NCI-H524 treated with DMSO at 0.1 percent for 48 hours (cell line): ENCODE measurements at places on chromosomes 12 and 14.

DNA sequence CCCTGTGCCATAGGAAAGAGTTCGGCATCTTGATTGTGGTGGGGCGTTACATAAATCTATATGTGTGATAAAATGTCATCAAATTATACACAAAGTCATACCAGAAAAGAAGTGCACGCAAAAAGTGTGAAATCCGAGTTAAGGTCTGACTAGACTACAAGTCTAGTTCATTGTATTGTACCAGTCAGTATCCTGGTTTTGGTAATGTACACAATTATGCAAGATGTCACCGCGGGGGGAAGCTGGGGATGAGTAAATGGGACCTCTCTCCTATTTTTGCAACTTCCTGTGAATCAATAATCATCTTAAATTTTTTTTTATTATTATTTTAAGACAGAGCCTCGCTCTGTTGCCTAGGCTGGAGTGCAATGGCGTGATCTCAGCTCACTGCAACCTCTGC lies 43.2 kb upstream of the BCL11B start:
- no peak for DNase-seq

DNA sequence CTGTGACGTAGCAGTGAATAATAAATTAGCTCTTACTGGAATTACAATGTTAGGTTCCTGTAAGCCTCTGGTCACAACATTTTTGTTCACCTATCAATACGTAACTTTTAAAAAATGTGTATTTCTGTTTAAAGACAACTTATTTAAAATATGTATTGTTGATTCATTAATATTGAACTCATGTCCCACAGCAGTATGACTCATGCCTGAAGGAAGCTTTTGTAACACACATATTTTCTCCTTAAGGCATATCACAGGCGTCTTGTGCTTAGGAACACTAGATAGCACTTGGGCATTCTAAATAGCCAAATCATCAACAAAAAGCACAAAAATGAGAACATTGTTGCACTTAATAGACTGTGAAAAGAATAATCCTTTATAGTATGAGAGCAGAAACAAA lies 92.5 kb downstream of the GPHN start:
- DNase-seq: no peak

DNA sequence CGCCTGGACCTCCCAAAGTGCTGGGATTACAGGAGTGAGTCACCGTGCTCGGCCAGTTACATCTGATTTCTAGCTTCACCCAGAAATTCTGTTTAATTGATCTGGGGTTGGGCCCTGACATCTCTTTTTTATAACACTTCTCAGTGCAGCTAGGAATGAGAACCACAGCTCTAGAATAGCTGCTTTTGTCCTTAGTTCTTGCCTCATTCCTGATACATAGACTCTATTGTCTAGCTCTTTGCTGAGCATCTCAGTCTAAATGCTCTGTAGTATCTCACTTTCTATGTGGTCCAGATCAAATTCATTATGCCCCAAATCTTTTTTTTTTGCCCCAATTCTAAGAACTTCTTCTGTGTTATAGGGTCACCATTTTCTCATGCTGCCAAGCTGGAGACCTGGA lies 29.9 kb upstream of the FUT8 start:
- DNase-seq: no peak

DNA sequence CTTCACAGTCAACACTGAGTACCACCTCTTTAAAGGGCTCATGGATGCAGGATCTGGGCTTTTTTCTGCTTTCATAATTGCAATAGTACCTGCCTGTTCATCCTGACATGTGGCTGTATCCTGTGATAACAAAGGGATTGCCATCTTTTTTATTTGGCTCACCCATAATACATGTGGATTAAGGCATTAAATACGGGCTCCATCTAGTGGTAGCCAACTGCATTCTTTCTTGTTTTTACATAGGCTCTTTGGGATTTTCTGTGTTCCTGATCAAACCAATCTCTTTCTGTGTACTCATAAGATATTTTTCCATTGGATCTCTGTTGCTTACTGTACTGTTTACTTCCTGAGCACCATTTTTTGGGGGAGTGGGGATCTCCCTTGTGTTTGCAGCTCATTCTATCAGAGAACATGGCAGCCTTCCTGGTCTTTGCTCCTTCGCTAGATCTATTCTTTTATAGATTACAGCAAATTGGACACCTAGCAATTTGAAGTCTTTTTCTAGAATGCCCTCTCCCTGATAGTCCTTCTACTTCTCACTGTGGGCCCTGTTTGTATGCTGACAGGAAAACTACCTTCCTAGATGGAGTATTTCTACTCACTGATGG lies 723.4 kb upstream of the MDGA2 start:
- DNase-seq: peak; percentile 52

DNA sequence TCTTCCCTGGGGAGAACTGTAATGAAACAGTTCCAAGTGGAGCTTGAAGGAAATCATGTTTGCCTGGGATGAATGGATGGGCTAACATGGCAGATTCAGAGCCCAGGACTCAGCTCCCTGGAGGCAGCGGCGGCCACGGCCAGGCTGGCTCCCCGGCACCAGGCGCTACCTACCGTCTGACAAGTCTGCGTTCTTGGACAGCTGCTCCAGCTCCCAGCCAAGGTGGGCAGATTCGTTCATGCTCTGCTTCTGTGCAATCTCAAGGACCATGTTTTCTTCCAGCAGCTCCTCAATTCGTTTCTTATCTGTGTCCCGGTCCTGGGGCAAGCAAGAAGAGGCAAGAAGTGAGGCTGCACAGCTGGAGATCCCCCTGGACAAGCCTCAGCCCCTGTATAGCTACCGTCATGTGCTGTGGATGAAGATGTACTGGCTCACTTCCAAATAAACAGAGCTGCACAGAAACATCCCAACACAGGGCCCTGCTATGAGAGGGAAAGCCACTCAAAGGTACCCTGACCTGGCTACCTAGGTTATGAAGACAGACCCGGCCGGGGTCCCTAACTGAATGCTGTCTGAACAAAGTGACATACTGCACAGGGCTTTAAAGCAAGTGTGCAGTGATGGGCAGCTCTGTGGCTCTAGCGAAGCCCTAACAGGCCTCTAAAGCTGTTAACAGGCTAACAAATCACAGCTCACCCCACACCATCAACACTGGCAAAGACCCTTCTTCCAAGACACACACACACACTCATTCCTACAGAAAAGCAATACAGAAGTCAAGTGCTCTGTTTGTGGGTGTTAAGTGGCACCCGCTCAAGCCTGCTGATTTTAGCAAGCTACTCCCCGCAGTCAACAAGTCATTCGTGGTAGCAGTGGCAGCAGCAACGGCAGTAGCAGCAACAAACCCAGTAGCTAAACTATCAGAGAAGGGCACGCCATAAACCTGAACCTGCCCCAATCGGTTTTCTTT lies 80.4 kb upstream of the GPR68 start:
- DNase-seq: no peak

GRCh38 chr12:130014485-130014807 lies 110.6 kb upstream of the TMEM132D start:
- no peak for DNase-seq

- no peak for DNase-seq
Measured at GRCh38 chr14:36339816-36340215, 19.4 kb upstream of the MBIP start.

DNA sequence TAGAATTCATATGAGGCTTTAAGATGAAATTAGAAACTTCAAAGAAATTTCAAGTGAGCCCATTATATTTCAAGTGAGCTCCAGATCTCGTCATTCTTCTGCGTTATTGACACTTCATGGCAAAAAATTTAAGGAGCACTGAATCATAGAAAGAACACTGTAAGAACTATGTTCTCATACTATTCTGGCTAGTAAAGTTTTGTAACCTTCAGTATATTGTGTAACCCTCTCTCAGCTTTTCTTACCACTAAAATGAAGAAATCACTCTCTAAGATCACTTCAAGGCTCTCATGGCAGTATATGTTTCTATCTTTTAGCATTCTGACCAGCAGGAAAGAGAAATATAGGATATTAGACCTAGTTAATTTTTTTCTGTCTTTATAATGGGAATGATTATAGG lies 6.3 kb downstream of the GPHN start:
- no peak for DNase-seq

- DNase-seq: no peak
Measured at GRCh38 chr12:48054955-48055821, 50.7 kb downstream of the SENP1 start.

GRCh38 chr14:57405562-57405961 lies 15.2 kb downstream of the NAA30 start:
- no peak for DNase-seq

DNA sequence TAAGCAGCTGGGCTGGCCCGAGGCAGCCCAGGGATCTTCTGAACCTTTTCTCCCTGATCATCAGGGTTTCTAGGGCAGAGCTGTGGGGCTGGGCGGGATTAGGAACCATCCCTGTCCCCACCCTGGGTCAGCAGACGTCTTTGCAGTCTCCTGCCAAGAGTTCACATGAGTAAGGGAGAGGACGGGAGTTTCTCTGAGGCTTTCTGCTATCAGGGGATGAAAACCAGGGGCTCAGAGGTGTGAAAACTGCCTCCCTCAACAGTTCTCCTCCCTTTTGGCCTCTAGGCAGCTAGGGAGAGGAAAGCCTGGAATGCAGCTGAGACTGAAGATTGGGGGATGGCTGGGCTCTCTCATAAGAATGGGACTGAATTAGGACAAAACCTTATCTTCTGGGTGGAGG lies 7.9 kb downstream of the ZNF385A start:
- DNase-seq: no peak

DNA sequence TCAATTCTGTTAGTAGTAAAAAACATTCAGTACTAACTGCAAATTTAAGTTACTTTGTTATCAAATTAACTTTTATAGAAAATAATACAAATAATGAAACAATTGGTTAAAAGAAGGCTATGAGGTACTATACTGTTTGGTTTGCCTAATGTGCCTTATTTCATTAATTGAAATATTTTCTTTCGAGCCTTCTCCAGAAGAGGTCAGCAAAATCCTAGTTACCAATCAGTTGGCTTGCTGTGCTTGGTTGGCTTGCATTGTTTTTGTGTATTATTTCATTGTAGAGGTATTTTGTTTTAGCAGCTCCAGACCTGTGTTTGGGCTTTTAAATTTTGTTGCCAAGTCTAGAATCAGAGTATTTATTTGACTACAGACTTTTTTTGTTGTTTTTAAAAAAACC lies 68.5 kb downstream of the AEBP2 start:
- DNase-seq: no peak

DNA sequence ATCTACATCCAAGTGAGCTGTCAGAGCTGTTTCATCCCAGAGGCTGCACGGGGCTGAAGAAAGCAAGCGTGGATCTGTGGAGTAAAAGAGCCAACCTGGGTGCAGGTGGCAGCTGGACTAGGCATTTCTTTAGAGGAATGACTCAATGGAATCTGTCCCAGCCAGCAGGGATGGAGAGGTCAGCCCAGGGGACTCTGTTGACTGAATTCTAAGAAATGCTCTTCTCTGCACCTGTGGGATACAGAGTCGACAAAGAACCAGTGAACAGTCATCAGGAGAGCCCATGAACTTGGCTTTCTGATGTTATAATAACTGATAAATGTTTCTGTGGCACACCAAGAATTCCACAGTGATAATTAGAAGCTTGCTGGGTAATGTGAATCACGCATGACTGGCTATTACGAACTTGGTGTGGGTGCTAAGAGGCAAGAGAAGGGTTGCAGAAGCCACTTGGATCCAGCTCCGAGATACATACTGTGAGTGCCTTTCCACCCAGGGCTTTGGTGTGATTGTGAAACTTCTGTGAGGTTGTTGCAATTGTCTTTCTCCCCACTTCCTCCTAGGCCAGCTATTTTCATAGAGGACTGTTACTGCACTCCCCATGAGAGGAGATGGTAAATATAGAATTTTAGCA lies 16.2 kb downstream of the PYGL start:
- DNase-seq: no peak

- no peak for DNase-seq
Measured at GRCh38 chr14:102154821-102155549, 15.3 kb downstream of the WDR20 start.

GRCh38 chr12:124559182-124560017 lies 8.0 kb downstream of the NCOR2 start:
- no peak for DNase-seq

DNA sequence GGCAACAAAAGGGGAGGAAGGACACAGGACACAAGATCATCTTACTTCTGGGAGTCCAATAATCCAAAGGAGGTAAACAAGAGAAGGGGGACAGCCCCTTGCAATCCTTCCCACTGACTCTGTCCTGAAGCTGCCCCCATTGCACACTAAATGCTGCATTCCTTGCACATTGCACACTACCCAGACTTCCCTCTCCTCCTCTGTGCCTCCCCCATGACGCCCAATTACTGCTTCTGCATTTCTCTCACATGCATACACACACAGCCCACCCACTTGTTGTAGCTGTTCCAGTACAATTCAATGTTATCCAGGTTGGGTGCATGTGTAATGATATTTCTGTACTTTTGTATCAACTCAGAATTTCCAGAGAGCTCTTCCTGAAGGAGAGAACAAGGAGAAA lies 5.5 kb downstream of the NDRG2 start:
- DNase-seq: no peak

- no peak for DNase-seq
Measured at GRCh38 chr14:52175982-52176502, 91.5 kb upstream of the PTGDR start.

GRCh38 chr12:30988646-30989286 lies 62.2 kb downstream of the TSPAN11 start:
- DNase-seq: no peak

GRCh38 chr12:120961604-120962531 lies 16.5 kb upstream of the HNF1A start:
- DNase-seq: no peak

DNA sequence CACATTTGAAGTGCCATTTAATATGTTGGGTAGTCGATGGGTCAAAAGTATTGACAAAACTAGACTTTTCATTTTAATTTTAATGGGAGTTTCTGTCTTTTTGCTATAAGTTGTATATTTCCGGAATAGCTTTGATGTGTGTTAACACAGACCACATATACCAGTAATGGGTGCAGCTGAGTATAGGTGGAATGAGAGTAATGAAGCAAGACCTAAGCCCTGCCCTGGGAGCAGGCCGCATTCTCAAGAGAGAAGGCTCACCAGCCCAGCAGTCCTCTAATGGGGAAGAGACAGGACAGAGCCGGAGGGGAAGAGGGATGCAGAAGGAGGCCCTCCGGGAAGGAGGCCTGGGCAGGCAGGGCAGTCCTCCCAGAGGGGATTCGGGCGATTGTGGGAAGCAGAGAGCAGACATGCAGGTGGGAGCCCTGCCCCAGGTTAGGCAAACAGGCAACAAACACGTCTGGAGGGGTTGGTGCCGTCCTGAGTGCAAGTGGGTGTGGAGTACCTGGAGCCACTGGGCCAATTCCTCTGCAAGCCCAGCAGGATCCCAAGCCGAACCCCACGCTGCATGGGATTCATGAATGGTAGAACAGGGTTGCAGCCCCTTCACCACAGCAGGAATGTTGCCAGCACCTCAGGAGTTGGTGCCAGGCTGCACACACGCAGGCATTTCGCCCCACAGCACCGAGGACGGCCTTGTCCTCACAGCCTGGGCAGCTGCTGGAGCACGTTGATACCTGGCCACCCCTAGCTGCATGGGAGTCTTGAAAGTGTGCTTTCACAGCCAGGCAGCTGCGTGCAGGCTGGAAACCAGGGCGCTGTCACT lies 7.8 kb downstream of the CKB start:
- no peak for DNase-seq

- no peak for DNase-seq
Measured at GRCh38 chr14:75831952-75832351, 149.8 kb downstream of the TGFB3 start.

GRCh38 chr14:75915045-75915444 lies 66.8 kb downstream of the TGFB3 start:
- DNase-seq: no peak

- no peak for DNase-seq
Measured at GRCh38 chr14:84127495-84127894, 1402.4 kb upstream of the FLRT2 start.
